ENCODE measurements at places on chromosomes 12 and 14. TPM values are rescaled to one million over a fixed set of nuclear protein-coding genes. Genes with fewer than 3 reads are reported as not detected.

The MFAP5 gene
- total RNA-seq = 45.9 TPM

The RPL10L gene
- not detected for total RNA-seq

The RNASE3 gene
- not detected for total RNA-seq

The HOXC6 gene
- total RNA-seq = 0.30 TPM

The KRT79 gene
- total RNA-seq = not detected

The ARID2 gene
- 14.3 TPM for total RNA-seq

The ADAM21 gene
- 0.48 TPM for total RNA-seq

The CDK4 gene
- total RNA-seq = 41.1 TPM

The OR6S1 gene
- not detected for total RNA-seq

The KRT73 gene
- total RNA-seq = not detected

The LTB4R2 gene
- total RNA-seq = 0.65 TPM

The SYT10 gene
- total RNA-seq = not detected

The CLEC4D gene
- not detected for total RNA-seq

The ANO6 gene
- total RNA-seq = 46.6 TPM

The NKX2-1 gene
- total RNA-seq = not detected

The BICDL1 gene
- total RNA-seq = 0.35 TPM

The CCDC177 gene
- total RNA-seq = not detected

The KRT6A gene
- total RNA-seq = not detected

The CPNE6 gene
- not detected for total RNA-seq

The ESR2 gene
- 0.86 TPM for total RNA-seq
